Left renal pelvis (tissue), 4 donors: ENCODE measurements at places on chromosomes 16 and 17.

DNA sequence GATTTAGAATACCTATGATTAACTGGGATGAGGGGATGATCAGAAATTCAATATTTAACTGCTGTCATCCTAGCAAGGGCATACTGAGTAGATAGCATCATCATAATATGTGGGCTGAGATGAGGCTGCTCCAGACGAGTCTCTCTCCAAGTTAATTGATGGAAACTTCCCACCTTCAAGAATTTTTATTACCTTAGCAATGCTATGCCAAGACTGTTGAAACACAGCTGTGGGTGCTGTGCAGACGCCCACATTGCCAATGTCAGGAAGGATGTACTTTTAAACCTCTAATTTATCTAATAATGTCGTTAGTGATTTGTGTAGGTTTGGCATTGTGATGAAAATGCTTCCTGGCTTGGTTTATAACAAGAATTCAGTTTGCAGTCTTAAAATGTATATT, 170.4 kb downstream of the TRIM37 start:
- DNase-seq = no peak

DNA sequence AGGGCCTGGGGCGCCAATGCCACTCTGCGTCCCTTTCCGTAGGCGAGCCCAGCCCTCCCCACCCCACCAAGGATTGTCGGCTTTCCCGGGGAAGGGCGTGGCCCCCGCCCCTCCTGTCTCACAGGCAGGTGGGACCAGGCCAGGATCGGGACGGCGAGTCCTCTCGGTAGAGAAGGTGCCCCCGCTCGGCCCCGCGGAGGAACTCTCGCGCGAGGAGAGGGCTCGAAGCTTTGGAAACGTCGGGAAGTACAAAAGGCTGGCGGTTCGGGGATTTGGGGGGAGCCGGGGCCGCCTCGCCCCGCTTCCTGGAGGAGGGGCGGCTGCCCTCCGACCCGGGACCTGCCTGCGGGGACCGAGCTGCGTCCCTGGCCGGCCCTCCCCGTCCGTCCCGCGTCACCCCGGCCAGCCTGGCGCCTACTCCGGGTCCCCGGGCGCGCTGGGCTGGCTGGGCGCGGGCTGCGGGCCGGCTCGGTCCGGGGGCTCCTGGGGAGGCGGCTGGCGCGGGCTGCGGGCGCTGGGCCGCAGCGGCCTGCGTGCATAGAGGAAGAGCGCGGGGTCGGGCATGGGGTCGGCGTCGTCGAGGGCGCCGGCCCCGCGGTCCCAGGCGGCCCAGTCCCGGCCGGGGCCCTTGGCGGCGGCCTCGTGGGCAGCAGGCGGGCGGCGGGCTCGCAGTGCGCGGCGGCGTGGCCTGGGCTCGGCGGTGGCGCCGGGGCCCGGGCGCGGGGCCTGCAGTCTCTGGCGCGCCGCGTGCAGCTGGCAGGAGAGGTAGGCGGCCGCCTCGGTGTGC, 12.6 kb upstream of the CLUH start:
- DNase-seq = no peak

DNA sequence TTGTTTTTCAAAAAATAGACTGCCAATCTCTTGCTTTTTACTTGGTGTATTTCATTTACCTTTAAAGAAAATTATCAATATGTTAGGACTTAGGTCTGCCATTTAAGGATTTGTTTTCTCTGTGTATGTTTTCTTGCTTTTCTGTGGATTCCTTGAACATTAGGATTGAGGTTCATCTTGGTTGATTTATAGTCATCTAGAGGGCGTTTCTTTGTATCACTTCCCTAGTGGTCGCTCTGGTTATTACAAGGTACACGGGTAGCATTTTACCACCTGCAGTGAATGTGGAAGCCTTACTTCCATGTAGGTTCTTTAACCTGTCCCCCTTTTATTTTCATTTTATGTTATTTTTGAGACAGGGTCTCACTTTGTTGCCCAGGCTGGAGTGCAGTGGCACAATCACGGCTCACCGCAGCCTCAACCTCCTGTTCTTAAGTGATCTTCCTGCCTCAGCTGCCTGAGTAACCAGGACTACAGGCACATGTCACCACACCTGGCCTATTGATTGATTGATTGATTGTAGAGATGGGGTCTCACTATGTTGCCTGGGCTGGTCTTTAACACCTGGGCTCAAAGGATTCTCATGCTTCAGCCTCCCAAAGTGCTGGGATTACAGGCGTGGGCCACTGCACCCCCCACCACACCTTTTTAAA, 35.2 kb upstream of the CBX4 start:
- DNase-seq = no peak

DNA sequence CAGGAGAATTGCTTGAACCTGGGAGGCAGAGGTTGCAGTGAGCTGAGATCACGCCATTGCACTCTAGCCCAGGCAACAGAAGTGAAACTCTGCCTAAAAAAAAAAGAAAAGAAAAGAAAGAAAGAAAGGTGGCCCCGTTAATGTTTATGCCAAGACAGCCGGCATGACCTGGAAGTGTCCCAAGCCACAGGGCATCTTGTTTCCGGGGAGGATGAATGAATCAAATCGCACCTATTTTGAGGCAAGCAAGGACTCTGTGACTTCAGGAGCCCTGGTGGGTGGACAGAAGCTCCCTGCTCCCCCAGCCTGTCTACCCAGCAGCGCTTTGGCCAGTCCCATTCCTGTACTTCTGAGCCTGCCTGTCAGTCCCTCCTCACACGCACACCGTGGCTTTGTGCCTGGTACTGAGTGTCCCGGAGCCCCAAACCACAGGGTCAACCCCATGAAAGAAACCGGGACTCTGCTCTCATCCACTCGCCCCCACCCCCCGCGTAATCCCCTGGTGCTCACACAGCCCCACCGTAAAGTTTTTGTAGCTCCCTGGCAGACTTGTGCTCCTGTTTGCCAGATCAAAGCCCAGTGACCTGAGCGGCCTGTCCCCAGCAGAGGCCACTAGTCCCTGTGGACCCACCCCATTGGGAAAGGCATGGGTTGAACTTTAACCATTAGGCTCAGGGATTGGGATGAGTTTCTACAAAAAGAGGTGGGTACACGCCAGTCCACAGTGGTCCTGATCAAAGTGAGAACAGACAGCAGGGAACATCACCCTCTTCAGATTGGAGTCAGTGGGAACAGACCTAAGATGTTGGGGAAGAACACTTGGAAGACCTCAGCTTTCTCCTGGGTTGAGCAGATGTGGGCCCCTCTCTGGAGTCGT, 19.3 kb downstream of the CD2BP2 start:
- DNase-seq = no peak

GRCh38 chr17:36153895-36154610, 22.4 kb downstream of the TBC1D3B start:
- no peak for DNase-seq

GRCh38 chr16:25060920-25061319, 45.8 kb upstream of the ARHGAP17 start:
- DNase-seq = no peak

DNA sequence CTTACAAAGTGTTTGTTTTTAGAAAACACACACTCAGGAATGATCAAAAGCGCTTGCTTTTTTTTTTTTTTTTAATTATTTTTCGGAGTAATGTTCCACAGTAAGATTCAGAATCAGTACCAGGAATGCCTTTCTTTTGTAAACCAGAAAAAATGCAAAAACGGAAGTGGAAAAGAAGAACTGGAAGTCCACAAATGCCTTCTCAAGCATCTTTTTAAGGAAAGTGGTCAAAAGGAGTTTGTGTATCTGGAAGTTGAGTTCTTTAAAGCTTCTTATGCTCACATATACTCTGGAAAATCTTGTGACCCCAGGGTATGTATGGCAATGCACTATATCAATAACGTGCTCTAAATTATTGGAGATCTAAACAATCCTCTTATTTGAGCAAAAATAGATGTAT, 126.0 kb downstream of the ABCA8 start:
- DNase-seq = no peak

DNA sequence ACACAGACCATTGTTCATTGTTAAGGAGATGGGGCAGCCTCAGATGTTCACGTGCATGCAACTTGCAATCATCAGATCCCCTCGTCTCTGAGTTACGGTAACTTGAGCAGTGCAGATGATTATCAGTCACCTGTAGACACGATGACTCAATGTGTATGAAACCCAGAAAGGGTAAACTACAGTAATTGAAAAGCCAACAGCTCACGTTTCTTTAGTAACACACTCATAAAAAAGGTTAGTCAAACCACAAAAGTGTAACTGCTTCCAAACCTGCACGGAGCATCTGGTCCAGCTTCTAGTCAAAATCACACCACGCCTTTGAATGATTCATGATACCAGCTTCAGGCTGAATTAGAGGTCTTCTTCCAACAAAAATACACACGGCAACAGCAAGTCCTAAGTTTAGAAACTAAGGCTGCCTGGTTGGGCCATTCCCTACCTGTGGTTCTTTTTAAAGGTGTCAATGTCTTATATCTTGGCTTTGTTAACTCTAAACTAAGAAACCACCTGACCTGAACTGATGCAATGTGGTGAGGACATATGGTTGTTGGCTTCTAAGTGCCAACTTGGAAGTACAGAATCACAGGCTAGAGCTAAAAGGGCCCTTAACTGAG, 32.3 kb downstream of the GRB7 start:
- no peak for DNase-seq

- no peak for DNase-seq
Measured at GRCh38 chr17:81239714-81240555, 817 bp downstream of the NDUFAF8 start.

- DNase-seq = no peak
Measured at GRCh38 chr17:76264425-76264754, 758 bp upstream of the UBALD2 start.

- no peak for DNase-seq
Measured at GRCh38 chr17:33964344-33964979, 290.6 kb upstream of the CCL2 start.

GRCh38 chr17:82957961-82958561, 118.2 kb upstream of the ZNF750 start:
- DNase-seq = no peak

- DNase-seq = no peak
Measured at GRCh38 chr17:82178499-82179261, 34.0 kb downstream of the CCDC57 start.

DNA sequence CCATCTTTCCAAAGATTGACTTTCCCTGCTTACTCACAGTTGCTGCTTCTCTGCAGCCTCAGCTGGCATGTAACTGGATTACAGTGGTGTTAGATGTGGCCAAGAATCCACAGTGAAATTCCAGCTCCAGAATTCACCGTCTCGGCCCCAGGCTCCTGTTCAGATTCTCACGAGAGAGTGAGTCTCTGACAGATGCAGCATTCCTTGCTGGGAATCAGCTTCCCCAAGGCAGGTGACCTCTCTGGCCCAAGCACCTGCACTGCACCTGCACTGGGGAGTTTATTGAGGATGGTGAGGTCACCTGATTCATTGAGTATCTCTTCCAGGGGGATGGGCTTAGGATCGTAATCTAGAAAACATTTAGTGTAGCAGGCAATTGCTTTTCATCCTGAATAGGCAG, 600.5 kb upstream of the RBFOX1 start:
- DNase-seq = no peak

GRCh38 chr17:41326173-41327145, 10.9 kb upstream of the KRTAP17-1 start:
- no peak for DNase-seq

- DNase-seq = no peak
Measured at GRCh38 chr16:51818342-51818944, 667.4 kb upstream of the SALL1 start.

GRCh38 chr17:17846003-17846402, 9.2 kb upstream of the SREBF1 start:
- DNase-seq = no peak

GRCh38 chr16:15759070-15759469, 97.8 kb downstream of the MYH11 start:
- DNase-seq = no peak

GRCh38 chr16:1772362-1772907, at the start of gene EME2:
Gene EME2, plus strand, starts transcription at chr16:1772810. Its CDS starts 418 bp downstream, at chr16:1773228.
- DNase-seq = no peak

GRCh38 chr17:8322061-8322460, 12.0 kb downstream of the ARHGEF15 start:
- no peak for DNase-seq

GRCh38 chr16:19196871-19197270, 28.8 kb downstream of the SYT17 start:
- DNase-seq = no peak

- DNase-seq = no peak
Measured at GRCh38 chr17:238964-239259, 57.5 kb upstream of the DOC2B start.

- DNase-seq = no peak
Measured at GRCh38 chr17:30238387-30239088, 3.0 kb upstream of the SLC6A4 start.

- no peak for DNase-seq
Measured at GRCh38 chr17:77303620-77304019, 162.9 kb downstream of the SEC14L1 start.

- no peak for DNase-seq
Measured at GRCh38 chr16:55498101-55498500, 10.8 kb upstream of the LPCAT2 start.

GRCh38 chr17:9924735-9925191, 19.7 kb upstream of the RCVRN start:
- peak; percentile 74 for DNase-seq

DNA sequence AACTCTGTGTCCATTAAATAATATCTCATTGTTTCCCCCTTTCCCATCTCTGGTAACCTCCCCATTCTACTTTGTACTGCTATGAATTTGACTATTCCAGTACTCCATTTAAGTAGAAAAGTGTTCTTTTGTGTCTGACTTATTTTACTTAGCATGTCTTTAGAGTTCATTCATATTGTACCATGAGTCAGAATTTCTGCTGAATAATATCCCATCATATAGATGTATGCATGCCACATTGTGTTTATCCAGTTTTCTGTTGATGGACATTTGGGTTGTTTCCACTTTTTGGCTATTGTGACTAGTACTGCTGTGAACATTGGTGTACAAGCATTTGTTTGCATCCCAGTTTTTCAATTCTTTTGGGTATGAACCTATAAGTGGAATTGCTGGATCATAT, 6.0 kb downstream of the PPM1D start:
- DNase-seq = no peak
